ENCODE measurements at places on chromosomes 4 and X.

- no peak for ATAC-seq
These were observed 5.1 kb downstream of the ZXDA start for GRCh38 chrX:57905141-57905540.

DNA sequence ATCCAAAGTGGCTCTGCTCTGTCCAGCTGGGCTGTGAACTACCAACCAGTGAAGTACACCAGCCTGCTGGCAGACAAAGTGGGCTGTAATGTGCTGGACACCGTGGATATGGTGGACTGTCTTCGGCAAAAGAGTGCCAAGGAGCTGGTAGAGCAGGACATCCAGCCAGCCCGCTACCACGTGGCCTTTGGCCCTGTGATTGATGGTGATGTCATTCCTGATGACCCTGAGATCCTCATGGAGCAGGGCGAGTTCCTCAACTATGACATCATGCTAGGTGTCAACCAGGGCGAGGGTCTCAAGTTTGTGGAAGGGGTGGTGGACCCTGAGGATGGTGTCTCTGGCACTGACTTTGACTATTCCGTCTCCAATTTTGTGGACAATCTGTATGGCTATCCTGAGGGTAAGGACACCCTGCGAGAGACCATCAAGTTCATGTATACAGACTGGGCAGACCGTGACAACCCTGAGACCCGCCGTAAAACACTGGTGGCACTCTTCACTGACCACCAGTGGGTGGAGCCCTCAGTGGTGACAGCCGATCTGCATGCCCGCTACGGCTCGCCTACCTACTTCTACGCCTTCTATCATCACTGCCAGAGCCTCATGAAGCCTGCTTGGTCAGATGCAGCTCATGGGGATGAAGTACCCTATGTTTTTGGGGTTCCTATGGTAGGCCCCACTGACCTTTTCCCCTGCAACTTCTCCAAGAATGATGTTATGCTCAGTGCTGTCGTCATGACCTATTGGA, 22.6 kb downstream of the NLGN3 start:
- ATAC-seq: no peak

- ATAC-seq: no peak
These were observed 22.9 kb upstream of the SEC24D start for GRCh38 chr4:118858779-118859178.

- no peak for ATAC-seq
These were observed 49.5 kb downstream of the ZNF718 start for GRCh38 chr4:173666-174314.

Measured in SK-N-SH treated with all-trans-retinoic acid at 6 μM for 48 hours (cell line).